ENCODE measurements at places on chromosomes 2 and 18.

DNA sequence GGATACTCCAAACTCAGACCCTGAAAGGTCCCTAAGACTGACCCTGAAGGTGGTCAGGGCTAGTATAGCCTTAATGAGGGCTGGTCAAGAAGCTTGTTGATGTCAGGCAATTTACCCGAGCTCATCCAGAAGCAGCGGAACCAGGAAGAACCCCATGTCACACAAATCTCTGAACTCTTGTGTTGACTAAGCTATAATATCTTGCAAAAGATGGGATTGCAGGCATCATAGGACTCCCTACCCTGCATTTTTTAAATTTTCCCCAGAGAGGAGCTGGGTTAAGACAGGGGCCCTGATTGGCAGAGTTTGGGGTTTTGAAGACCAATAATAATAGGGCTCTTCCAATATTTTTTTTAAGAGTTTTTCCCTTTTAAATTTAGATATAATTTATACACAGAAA lies 2.0 kb upstream of the PLEKHB2 start:
- no peaks in the 10 kb centered on the region for H3K36me3 ChIP-seq
- peaks cover 21% of the 10 kb centered on the region for H3K4me1 ChIP-seq
- DNase-seq, result no peak

- no peak overlapping the region for H3K4me3 ChIP-seq
- H3K27ac ChIP-seq, result no peak overlapping the region
- H3K36me3 ChIP-seq, result no peaks in the 10 kb centered on the region
- no peaks in the 10 kb centered on the region for H3K4me1 ChIP-seq
These were observed 58.2 kb downstream of the ACKR3 start for GRCh38 chr2:236627841-236628240.

- H3K27me3 ChIP-seq, result no peaks in the 10 kb centered on the region
- no peak overlapping the region for H3K4me3 ChIP-seq
- H3K27ac ChIP-seq, result no peak overlapping the region
- no peaks in the 10 kb centered on the region for H3K36me3 ChIP-seq
These were observed 69.9 kb upstream of the SLC1A4 start for GRCh38 chr2:64919261-64919660.

GRCh38 chr2:3669656-3670055 lies 11.7 kb downstream of the ALLC start:
- H3K4me1 ChIP-seq, result no peaks in the 10 kb centered on the region
- H3K27me3 ChIP-seq, result no peaks in the 10 kb centered on the region
- H3K27ac ChIP-seq, result no peak overlapping the region
- no peaks in the 10 kb centered on the region for H3K36me3 ChIP-seq

- H3K4me1 ChIP-seq, result no peaks in the 10 kb centered on the region
- DNase-seq, result no peak
These were observed 106.4 kb upstream of the HNMT start for GRCh38 chr2:137857881-137858280.

GRCh38 chr18:48858676-48859075 lies 92.1 kb downstream of the SMAD7 start:
- H3K4me3 ChIP-seq, result no peak overlapping the region
- H3K27ac ChIP-seq, result no peak overlapping the region
- H3K36me3 ChIP-seq, result no peaks in the 10 kb centered on the region

DNA sequence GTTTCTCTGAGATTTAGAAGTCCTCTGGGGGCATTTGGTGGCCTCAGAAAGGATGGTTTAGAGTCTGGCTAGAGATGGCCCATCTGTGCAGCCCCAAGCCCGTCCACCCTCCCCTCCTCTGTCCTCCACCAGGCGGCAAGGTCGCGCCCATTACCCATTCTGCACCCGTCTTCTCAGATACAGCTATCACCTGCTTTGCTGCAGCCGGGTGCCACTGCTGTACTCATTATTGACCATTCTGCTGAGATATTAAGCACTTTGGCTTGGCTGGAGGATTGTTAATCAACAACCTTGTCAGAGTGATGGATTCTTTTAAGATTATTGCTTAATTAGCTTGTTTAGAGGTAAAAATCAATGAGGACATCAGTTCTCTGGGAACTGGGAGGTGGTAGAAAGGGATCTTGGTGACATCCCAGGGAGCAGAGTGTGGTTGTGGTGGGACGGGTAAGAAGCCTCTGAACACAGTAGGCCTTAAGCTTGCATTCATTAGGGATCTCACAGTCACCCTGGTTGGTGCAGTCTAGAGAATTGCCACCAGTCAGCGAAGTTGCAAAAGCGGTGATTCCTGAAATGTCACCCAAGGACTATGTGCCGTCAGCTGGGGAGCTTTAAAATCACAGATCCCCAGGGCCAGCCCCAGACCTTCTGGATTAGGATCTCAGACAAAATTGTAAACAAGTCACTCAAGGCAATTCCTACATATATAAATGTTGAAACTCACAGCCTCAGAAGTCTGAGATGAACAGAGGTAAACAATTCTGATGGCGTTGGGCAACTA lies 90.9 kb downstream of the CAPN13 start:
- no peaks in the 10 kb centered on the region for H3K36me3 ChIP-seq
- no peak overlapping the region for H3K27ac ChIP-seq
- no peak for DNase-seq
- no peaks in the 10 kb centered on the region for H3K4me1 ChIP-seq
- H3K4me3 ChIP-seq, result no peak overlapping the region

Measured in endothelial cell of umbilical vein (primary cell).